ENCODE measurements at places on chromosomes 7 and 10.

DNA sequence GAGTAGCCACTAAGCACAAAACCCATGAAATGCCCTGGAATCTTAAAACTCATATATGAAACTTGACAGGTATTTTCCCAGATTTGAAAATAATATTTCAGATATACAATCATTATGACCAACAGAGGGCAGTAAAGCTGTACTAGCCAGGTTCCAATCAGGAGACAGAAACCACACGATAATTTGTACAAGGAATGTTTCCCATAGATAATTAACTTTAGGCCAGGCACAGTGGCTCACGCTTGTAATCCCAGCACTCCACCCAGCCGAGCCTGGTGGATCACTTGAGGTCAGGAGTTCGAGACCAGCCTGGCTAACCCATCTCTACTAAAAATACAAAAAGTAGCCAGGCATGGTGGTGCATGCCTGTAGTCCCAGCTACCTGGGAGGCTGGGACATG lies 31.0 kb upstream of the NUB1 start:
- DNase-seq, result no peak

DNA sequence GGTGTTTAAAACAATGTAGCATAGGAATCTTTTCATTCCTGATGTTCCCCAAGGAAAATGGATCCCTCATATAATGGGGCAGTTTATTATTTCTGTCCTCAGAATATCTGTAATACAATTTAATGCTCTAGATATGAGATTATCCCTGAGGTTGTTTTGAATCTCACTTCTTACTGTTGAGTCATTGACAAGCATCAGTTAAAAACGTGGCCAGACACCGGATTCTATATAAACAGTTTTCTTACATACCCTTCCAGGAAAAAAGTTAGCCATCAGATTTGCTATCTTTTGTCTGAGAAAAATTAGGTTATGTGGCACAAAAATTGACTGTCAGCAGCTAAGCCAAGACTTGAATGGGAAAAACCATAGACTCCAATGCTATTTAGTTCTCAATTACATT lies 539.8 kb upstream of the CELF2 start:
- no peak for DNase-seq

- no peak for DNase-seq
Measured at GRCh38 chr10:504806-505205, 184.7 kb downstream of the DIP2C start.

DNA sequence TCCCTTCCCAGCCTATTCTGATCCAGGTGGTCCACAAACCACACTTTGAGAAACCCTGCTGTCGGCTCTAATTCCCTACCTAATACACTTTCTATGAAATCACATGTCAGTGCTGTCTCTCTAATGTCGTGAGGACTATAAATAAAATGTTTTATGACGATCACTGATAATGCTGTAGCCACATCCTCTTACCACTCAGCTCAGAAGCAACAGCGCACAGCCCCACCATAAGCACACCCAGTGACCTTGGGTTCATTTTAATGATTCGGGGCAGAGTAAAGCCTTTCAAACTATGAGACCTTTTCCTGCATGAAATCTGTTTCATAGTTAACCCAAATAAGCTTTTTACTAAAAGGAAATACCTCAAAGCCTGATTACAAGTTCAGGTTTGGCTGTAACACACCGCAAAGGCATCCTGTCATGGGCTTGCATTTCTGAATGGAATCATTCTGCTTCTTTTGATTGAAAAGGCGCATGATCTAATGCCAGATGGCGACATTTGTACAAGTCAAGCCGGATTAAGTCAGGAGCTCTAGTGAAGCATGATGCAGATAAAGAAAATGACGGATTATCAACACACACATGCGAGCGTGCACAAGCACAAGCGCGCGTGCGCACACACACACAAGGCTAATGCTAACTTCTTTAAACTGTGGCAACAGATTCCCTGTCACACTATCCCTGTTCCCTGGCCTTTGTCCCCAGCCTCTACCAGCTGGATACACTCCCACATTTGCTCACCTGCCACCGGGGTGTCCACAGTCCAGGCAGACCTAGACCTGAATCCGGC lies 180.5 kb upstream of the PDE1C start:
- DNase-seq, result no peak

GRCh38 chr7:106736508-106737201 lies 75.7 kb upstream of the CCDC71L start:
- peak; percentile 85 for DNase-seq

- DNase-seq, result no peak
Measured at GRCh38 chr7:22563621-22564241, 63.7 kb upstream of the STEAP1B start.

GRCh38 chr10:46555366-46555712 lies 1.1 kb downstream of the GPRIN2 start:
- DNase-seq, result no peak

DNA sequence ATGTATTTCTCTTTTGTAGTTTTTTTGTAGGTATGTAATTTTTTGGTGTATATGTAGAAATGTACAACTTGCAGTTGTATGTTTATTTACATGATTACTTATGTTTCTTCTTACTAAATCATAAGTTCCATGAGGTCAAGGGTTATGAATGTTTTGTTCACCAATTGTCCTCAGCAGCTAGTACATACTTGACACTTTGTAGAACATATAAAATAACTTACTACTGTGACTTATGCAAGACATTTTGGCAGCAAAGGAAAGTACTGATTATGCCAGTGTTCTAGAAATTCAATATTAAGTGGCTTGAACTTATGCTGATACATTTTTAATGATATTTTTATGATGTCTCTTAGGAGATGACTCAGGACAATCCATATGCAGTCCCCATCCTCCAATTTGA lies 209.6 kb downstream of the DKK1 start:
- DNase-seq, result no peak

DNA sequence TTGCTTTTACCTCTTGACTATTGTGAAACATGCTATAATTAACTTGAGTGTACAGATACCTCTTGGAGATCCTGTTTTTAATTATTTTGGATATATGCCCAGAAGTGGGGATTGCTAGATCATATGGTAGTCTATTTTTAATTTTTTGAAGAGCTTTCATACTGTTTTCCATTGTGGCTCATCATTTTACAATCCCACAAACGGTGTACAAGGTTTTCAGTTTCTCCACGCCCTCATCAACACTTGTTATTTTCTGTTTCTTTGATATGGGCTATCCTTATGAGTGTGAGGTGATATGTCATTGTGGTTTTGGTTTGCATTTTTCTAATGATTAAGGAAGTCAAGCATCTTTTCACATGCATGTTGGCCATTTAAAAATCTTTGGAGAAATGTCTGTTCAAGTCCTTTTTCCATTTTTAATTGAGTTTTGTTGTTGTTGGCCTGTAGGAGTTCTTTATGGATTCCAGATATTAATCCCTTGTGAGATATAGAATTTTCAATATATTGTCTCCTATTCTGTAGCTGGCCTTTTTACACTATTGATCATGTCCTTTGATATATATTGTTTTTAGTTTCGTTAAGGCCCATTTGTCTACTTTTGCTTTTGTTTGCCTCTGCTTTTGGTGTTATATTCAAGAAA lies 7.5 kb downstream of the AGK start:
- DNase-seq, result no peak

- DNase-seq, result no peak
Measured at GRCh38 chr7:124379296-124379695, 346.4 kb upstream of the TMEM229A start.

DNA sequence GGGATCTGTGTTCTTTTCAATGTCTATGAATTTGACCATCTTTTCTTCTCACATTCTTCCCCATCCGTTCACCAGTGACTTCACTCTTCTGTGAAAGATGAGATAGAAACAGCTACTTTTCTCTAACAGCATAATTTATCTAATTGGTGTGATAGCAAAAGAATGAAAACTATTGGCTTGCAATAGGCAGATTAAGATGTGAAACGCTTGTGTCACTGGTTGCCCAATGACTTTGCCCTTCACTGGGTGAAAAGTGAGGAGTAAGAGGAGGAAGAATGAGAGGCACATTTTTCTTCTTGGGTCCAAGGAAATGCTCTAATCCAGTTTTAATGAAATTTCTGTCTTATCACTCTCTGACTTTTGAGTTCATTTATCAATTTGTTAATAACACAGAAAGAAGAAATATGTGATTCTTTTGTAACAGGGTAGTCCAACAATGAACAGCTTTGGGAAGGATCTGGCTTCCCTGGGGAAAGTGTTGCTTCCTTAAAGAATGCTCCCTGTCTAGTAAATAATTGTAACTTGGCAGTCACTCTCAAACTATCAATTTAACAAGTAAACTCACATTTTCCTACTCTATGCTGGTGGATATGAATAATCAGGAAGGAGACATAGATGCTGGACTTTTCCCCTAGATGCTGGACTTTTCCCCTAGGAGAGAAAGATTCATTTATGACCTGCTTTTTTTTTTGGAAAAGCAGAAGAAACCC lies 35.1 kb downstream of the BET1 start:
- DNase-seq, result peak; percentile 77

DNA sequence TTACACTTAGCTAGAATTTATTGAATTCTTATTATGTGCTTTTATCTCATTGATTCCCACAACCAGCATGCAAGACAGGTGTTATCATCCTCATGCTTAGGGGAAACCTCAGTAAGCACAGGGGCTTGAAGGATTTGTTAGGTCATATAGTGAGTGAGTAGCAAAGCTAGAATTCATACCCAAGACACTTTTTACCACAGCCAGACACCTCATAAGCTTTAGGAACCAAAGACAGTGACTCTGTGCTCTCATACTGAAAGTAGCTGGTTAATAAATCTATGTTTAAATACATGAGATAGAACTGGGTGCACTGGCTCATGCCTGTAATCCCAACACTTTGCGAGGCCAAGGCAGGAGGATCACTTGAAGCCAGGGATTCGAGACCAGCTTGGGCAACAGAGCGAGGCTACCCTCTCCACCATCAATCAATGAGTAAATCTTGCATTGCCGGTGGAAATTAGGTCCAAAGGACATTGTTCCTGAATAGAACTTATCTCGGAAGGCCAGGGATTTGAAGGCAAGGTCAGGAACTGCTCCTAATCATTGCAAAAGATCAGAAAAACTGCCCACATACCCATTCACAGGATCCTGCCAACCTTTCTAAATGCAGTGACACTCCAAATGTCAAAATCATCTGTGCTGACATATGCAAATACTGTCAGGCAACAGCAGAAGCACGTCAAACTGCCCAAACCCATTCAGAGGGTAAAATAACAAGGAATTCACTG lies 523.5 kb downstream of the PARD3 start:
- DNase-seq, result no peak

- no peak for DNase-seq
Measured at GRCh38 chr7:104127204-104127603, 80.6 kb downstream of the ORC5 start.

DNA sequence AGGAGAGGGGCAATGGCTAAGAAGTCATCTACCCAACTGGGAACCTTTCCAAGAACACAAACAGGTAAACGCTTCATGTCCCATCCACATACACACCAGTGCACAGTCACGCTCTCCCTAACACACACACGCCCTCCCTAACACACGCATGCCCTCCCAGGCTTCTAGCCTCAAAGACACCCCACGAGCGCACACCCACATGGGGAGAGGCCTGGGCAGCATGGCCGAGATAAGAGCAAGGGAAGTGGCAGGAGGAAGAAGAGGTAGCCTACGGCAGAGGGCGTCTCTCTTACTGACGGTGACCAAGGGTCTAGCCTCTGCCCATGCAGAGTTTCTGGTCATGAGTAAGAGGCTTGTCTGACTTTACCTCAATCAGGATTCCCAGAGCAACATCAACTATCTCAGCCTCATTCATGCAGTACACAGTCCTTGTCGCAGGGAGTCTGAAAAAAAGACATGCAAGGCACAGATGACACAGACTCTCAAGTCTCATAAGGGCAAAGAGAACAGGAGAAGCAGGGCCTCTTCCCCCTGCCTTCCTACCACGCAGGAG lies 3.1 kb downstream of the CYREN start:
- DNase-seq, result no peak

- DNase-seq, result no peak
Measured at GRCh38 chr7:157335236-157335635, 1.6 kb upstream of the DNAJB6 start.

GRCh38 chr10:4763960-4764428 lies 62.0 kb upstream of the AKR1E2 start:
- no peak for DNase-seq

DNA sequence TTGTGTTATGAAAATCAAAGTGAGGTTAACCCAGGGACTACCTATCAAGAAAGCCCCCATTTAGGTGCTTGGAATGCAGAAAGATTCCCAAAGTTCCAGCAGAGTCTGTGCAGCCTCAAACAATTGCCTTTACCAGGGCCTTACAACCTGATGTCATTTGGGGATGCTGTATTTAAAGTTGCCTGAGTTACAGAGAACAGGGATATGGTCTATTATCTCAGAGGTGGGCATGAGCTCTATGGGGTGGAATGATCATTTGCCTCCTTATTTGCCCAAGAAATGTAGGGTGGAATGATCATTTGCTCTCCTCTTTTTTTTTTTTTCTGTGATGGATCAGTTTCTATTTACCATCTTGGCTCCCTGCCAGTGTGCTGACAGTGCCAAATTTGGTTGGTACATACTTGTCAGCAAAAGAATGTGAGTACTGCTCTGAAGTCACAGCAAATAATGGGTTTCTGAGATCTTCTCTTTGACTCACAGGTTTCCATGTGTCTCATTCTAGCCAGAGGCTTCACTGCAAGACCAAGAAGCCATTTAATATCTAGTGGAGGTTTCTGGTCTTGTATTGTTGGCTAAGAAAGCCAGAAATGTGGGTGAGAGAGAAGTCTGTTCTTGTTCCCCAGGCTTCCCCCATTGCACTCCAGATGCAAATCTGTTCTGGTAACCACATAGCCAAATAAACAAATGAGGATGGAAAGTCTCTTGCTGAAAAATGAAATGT lies 45.5 kb upstream of the ZNRF2 start:
- no peak for DNase-seq

GRCh38 chr10:15879058-15879457 lies 18.8 kb upstream of the MINDY3 start:
- DNase-seq, result peak; percentile 60

- no peak for DNase-seq
Measured at GRCh38 chr7:105323366-105323765, 65.4 kb downstream of the SRPK2 start.

DNA sequence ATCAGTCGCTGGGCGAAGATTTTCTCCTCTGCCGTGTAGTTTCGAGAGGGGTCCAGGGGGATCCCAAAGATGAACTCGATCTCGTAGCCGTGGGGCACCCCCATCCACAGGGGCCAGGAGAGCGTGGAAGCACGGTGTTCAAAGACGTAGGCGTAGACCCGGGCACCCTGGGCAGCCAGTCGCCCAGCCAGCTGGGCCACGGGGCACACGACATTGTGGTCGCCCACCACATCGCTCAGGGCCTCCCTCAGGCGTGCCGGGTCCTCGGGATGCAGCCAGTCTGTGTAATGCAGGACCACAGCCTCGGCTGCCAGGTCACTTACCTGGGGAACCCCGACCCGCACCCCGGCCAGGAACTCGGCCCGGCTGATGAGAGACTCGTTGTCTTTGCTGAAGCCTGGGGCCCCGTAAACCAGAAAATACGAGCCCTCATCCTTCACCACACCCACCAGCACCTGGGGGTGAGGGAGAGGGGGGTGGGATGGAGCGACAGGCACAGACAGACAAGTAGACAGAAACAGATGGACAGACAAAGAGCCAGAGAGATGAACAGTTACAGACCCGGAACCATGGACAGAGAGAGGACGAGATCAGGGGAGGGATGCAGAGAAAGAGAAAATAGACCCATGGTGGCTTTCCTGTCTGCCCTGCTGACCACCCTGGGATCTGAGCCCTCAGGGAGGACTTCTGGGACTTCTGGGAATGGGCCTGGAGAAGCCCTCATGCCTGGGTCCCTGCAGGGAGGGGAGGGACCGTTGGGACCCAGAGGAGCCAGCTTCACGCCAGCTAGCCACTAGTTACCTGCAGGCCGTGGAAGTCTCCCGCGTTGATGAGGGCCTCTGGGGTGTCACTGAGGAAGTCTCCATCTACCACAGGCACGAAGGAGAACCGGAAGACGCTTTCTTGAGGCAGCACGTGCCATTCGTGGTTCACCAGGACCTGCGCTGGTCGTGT lies 3.0 kb downstream of the ACHE start:
- no peak for DNase-seq
